ENCODE measurements at places on chromosomes 16 and 17. TPM values are rescaled to one million over a fixed set of nuclear protein-coding genes. Genes with fewer than 3 reads are reported as not detected.

CCL17 gene
- total RNA-seq, result not detected

RAC3 gene
- 5.7 TPM for total RNA-seq

DNA sequence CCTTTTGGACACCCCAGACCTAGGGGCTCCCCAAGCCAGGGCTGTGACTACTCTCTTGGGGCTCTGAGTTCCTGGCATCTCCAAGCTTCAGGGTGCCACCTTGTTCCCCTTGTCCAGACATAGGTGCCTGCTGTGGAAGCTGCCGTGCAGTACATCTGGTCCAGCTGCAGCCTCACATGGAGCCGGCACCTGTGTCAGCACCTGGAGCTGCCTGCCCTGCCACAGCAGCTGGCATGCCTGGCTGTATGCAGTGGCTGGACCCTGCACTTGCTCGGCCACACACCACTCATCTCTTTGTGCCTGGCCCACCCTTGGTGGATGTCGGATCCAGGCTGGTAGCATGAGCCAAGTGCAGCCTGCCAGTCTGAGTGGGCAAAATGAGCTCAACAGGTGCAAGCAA, 775.8 kb downstream of the CDH11 start:
- DNase-seq, result no peak

FBXW10B gene
- total RNA-seq, result 0.28 TPM

- no peak for DNase-seq
Observed at GRCh38 chr16:17360693-17361122, 110.1 kb downstream of the XYLT1 start.

- DNase-seq, result no peak
Observed at GRCh38 chr17:41580687-41581365, 5.9 kb downstream of the KRT14 start.

- DNase-seq, result no peak
Observed at GRCh38 chr17:63505341-63505740, 17.8 kb upstream of the KCNH6 start.

STX1B gene
- total RNA-seq, result 3.9 TPM

GRCh38 chr17:55149485-55149884, 115.3 kb upstream of the HLF start:
- DNase-seq, result no peak

DNA sequence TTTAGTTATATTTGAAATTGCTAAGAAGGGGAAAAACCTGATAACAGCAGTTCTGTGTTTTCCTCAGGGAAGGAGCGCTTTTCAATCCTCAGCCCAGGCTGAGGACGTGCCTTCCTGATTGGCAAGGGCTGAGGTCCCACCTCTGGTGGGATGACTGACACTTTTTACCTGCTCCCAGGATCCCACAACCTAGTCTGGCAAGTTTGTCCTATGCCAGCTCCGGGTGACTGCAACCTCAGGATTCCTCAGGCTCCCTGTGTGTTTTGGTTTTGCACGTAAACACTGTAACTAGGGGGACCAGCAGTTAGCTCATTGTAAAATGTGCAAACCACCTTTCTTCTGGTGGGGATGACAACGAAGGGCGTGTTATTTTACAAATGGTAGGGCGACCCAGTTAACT, 7.5 kb downstream of the MARCHF10 start:
- DNase-seq, result peak; percentile 63

DNA sequence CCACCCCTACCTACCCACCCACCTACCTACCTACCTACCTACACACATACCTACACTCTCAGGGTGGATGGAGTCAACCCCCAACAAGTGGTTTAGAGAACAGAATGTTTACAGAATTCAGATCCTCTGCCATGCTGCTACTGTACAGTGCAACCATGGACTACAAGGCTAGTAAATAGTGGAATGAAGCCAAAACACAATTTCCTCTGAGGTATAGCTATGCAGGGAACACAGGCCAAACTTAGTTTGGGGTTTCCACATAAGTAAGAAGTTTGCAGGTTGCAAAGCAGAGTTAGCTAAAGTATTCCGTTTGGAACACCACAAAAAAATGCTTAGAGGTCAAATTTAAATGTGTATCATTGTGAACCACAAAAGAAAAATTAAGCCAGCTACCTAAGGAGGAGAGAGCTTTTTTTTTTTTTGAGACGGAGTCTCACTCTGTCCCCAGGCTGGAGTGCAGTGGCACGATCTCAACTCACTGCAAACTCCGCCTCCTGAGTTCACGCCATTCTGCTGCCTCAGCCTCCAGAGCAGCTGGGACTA, 2.7 kb upstream of the AP1G1 start:
- peak; percentile 60 for DNase-seq

WFIKKN2 gene
- total RNA-seq, result not detected

ABCC12 gene
- under 0.01 TPM for total RNA-seq

DNA sequence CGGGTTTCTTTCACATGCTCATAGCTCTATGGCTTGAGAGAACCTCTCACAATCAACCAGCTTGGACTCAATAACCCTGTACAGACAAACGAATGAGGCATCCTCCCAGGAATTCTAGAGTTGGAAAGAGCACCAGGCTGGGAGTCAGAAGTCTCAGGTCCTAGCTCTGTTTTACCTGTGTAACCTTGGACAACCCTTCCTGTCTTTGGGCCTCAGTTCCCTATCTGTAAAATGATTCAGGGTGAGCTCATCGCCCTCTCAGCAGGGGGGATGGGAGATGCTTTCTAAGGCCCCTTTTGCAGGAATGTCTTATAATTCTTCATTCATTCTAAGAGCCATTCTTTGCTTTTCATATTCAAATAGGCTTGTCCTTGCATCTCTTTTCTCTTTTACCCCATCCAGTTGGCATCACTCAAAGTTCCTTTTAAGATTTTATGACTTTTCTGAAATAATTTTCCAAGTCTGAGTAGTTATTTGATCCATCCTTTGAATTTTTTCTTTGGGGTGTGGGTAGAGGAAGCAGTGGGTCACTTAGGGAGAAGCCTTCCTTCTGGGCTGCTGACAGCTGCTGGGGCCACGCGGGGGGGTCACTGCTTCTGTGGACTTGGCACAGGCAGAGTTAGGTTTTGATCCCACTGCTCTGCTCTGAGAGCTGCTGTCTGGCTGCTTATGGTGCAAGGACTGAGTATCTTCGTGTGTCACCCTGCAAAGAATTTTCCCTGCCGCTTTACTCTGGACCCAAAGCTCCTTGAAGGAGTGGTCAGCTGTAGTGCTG, 102.7 kb downstream of the UTP18 start:
- no peak for DNase-seq

KRT39 gene
- not detected for total RNA-seq

DNA sequence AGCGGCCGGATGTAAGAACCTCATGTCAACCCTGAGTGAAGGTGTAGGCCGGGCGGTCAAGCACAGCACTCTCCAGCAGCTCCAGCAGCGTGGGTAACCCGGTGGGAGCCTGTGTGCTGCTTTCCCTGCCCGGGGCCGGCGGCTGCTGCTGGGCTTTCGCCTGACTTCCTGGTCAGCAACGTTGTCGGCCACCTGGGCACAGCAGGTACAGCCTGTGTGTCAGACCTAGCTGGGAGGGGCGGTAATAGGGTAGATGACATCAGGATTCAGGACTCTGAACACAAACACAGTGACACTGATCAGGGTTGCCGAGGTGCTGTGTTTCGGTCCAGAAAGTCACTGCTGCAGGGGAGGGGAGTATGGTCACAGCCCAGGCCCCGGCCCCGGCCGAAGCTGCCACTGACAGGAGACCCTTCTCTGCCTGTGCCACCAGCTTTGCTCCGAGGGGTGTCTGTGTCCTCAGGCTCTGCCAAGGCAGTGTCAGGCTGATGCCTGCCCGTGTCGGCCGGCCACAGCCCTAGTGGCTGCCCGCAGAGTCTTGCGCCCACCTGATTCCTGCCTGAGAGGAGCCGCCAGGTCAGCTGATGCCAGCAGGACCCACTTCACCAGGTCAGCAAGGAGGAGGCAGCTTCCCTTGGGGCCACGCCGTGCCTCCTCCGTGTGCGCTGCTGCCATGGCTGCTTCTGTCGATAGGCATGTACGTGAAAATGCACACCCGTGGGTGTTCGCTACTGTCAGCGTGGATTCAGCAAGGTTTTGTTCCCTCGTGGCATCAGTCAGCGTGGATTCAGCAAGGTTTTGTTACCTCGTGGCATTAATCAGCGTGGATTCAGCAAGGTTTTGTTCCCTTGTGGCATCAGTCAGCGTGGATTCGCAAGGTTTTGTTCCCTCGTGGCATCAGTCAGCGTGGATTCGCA, 9.2 kb downstream of the RAB40C start:
- no peak for DNase-seq

- DNase-seq, result no peak
Observed at GRCh38 chr16:14296663-14297062, 225.5 kb downstream of the MRTFB start.

GRCh38 chr16:87332150-87332549, 15.0 kb upstream of the C16orf95 start:
- DNase-seq, result peak; percentile 52

DNA sequence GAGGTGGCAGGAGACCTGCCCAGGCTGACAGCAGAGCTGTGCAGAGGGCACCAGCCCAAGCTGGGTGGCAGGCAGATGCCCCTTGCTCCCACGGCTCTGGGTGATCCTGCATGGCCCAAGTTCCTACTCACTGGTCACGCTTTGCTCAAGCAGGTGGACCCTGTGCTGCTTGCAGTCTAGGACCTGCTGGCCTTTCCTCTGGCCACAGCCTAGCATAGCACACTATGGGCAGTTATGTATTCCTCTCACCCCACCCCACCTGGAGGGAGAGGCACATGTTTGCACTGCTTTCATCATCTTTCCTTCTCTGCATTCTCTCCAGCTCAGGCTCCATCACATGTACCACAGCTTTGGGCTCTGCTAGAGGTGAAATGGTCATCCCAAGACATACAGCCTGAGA, 19.6 kb upstream of the SREBF1 start:
- DNase-seq, result no peak

RRAD gene
- total RNA-seq, result 1.4 TPM

DNA sequence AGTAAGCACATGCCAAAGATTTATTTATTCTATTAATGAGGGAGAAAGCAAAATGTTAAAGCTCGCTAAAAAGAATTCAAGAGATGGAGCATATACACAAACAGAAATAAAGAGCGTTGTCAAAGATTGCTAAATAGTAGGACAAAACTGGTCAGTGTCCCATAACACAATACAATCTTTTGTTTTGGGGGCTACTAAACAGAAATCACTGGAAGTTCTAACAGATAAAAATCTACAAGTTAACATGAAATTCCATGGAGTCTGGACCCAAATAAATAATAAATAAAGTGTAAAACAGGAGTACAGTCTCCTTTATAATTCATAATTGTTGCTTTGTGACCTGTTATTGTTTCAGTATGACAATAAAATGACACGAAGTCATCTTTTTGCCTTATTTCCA, 115.2 kb upstream of the CNTNAP4 start:
- DNase-seq, result no peak

DNA sequence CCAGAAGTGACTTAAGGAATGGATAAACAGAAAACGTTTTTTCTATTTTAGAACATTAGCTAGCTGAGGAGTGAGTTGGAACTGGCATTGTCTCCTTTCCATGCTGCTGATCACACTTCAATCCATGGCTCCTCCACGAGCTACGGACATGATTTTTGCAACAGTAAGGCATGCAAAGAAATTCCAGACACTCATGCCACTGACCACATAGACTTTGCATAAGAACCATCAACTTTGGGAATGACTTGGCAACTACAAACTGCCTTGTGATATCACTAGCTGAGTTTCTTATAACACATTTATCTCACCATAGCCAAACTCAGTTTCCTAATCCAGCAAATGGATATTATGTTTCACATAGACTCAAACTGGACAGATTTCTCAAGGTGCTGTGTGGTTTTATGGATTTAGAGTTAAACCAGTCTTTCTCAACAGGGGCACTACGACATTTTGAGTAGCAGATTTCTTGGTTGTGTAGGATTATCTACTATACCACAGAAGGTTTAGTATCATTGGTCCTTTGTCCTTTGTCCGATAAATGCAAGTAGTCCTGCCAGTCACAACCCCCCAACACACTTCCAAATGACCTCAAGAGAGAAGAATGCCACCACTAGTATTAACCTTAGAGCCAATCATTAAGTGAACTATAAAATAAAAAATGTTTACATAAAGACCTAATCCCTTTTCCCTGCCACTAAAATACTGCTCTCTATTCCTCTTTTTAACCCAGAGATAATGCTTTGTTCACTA, 48.3 kb upstream of the C17orf78 start:
- peak; percentile 94 for DNase-seq

DNA sequence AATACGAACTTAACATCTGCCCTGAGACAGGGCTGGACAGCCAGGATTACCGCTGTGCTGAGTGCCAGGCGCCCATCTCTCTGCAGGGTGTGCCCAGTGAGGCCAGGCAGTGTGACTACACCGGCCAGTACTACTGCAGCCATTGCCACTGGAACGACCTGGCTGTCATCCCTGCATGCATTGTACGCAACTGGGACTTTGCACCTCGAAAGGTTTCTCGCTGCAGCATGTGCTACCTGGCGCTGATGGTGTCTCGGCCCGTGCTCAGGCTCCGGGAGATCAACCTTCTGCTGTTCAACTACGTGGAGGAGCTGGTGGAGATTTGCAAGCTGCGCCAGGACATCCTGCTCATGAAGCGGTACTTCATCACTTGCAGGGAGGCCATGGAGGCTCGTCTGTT, 33.7 kb downstream of the CDRT15L2 start:
- DNase-seq, result no peak

ZP2 gene
- total RNA-seq, result not detected

DNA sequence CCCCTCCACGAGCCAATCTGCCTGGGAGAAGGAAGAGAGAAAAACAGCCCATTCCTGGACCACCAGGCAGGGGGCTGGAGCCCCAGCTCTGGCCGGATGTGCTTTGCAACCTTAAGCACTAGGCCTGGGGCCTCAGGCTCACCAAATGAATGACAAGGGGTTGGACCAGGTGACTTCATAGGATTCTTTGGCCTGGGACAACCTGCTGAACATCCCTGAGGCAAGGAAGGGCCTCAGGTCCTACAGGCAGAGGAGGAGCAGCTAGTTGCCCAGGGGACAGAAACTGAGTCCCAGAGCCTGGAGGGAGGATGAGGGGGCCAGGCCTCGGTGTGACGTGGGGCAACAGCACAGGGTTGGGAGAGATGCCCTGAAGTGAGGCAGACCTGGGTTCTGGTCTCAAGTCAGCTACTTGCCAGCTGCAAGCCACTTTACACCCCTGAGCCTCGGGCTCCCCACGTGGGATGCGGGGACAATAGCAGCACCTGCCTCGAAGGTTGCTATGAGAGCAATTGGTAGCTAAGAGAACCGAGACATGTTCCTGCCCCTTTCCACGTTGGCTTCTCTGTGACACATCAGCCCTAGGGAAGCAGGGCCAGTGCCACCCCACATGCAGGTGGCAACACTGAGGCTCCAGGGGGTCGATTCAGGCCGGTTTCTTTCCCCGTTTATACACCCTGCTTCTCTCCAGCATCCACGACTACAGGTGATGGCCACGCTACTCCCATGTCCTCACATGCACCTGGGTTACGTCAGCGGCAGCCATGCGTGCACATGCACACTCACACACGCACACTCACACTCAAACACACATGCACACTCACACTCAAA, 42.6 kb downstream of the CFAP20 start:
- DNase-seq, result no peak

- DNase-seq, result no peak
Observed at GRCh38 chr17:20968913-20969616, 73.7 kb downstream of the USP22 start.

DNA sequence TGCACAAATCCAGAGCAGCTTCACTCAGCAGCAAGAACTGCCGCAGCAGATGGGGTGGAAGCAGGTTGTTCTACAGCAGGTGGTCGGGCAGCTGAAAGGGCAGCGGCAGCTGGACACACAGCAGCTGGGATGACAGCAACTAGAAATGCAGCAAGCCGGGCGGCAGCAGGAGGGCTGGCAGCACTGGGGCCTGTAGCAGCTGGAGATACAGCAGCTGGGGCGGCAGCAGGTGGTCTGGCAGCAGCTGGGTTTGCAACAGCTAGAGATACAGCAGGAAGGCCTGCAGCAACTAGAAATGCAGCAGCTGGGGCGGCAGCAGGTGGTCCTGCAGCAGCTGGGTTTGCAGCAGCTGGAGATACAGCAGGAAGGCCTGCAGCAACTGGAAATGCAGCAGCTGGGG, 460 bp downstream of the KRTAP4-3 start:
- no peak for DNase-seq

ZNF19 gene
- total RNA-seq, result 2.9 TPM

Measured in IMR-90 (cell line).